ENCODE measurements at places on chromosomes 5 and 9.

- no peak for DNase-seq
Observed at GRCh38 chr5:157451806-157452205, 8.2 kb upstream of the NIPAL4 start.

DNA sequence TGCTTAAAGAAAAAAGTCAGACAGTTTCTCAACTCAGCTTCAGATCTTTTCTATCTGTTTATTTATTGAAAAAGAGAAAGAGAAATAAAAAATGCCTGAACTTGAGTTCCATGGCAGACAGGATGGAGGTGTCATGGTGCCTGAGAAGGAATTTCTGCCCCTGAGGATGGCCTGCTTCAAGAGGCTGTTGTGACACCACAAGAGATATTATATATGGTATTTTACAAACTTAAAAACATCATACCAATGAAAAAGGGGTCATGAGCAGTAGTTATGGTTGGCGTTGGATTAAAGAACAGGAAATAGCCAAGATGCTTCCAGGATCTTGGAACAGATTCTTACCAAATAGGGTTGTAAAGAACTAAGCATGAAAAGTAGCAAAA, 344.6 kb downstream of the GLIS3 start:
- no peak for DNase-seq

- no peak for DNase-seq
Observed at GRCh38 chr5:9547122-9547947, 1.5 kb upstream of the SEMA5A start.

GRCh38 chr9:1098551-1098950, 48.4 kb downstream of the DMRT2 start:
- DNase-seq, result no peak

DNA sequence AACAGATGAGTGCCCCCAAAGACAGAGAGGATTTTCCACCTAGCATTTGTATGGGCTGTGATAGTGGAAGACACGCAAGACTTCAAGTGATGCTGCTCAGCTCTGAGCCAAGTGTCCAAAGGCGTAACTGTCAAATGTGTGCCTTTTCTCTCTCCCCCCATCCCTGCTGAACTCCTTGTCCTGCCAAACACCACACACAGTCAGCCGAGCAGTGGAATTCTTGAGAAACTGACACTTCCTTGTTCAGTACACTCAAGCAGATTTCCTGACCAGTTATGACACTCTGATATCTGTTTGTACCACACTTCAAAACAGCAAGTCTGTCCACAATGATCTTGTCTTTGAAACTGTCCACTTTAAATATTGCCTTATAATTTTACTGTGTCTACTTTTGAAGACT, 166.4 kb downstream of the PIK3R1 start:
- no peak for DNase-seq

GRCh38 chr9:98584059-98584458, 124.7 kb downstream of the GABBR2 start:
- no peak for DNase-seq

- no peak for DNase-seq
Observed at GRCh38 chr9:33687779-33688178, 107.6 kb upstream of the PRSS3 start.

DNA sequence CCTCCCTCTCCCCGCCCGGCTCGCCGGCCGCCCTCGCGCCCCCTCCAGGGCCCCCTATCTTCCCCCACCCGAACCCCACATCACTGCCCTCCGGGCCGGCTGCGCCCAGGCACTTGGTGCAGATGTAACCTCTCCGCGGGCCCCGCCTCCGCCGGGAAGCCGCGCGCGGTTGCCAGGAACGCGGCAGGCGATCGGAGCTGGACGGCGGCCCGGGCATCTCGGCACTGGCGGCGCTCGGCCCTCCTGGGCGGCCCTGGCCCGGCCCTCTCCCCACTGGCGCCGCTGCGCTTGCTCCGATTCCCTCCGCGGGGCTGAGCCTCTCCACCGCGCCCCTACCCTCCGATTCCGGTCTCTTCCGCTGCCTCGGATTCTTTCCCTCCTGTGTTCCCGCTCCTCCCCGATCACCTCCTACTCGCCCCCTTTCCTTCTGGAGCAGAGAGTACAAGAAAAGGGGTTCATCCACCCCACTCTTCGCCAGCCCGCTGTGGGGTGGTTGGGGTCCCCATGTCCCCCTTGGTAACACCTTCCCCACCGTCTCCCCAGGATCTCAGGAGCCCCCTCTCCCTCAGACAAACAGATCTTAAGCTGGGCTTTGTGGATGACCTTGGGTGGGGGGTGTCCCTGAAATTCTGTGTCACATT, 70.6 kb downstream of the C9orf50 start:
- no peak for DNase-seq

DNA sequence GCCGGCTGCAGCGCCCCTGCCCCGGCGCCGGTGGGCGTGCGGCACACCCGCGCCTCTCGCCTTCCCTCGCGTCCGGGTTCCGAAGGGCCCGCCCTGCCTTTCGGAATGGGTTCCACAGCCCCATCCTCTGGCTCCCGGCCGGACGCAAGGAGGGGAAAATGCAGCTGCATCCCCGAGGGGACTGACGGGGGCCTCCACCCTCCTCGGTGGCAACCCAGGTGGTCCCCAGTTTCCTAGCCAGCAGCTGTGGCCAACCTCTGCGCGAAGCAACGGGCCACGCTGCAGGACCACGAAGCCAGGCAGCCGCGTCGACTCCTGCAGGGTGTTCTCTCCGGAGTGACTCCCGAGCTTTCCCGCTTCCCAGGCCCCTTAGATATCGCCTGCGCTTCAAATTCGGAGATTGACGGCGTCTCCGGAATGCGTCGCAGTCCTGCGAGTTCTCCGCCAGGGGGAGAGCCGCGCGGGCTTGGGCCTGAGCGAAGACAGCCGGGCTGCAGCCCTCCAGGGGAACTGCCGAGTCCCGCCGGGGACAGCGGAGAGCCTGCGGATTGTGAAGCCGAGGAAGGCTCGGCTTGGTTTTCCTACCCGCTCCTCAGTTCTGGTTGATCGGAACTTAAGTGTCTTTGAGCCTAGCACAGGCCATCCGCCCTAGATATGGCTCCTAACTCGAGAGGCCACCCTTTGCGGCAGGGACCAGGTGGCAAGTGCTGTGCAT, 582 bp upstream of the APBA1 start:
- peak; percentile 47 for DNase-seq

DNA sequence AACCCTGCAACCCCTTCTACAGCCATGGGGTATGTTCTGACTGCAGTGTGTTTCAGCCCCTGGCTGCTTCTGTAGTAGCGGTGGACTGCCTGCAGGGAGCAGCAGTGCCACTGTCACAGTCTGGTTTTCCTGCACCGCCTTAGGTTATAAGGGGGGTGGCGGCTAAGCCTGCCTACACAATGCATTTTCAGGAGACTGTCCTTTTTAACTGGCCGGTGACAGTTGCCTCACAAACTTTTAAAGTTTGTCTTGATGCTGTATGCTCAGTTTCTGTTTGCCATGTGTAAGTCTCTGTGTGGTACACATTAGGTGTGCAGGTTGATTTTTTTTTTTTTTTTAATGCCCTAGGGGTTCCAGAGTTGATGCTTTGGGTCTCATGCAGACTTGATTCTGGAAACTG, 53.0 kb downstream of the NUP214 start:
- peak; percentile 60 for DNase-seq

DNA sequence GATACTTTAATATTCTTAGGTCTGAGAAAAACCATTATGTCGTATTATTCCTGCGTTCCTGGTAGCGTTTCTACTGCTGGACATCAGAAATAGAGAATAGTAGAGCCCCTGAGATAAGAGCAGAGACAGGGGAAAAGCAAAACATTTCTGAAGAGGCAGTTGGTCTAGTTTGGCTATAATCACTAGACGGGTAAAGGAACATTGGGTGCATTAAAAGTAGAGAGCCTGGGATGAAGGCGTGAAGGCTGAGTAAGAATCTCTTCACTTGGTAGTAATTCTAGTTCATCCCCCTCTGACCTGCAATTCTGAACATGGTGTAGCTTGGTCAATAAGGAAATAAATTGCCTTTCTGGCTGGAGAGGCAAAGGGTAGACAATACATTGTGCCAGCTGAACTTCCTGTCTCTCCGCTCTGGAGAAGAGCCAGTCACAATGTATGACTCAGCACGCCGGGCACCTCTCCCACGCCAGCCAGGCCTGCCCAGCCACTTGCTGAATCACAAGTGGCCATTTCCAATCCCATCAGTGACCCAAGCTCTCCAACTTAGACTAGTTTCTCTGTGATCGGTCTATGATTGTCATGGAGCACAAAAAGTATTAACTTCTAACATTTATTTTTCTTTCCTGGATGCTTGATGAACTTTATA, 75.4 kb downstream of the STK32A start:
- no peak for DNase-seq

GRCh38 chr5:126613941-126614592, 13.3 kb downstream of the PHAX start:
- DNase-seq, result no peak

GRCh38 chr5:111810112-111810511, 53.1 kb upstream of the NREP start:
- DNase-seq, result no peak

GRCh38 chr9:92680166-92681119, 10.5 kb upstream of the IPPK start:
- no peak for DNase-seq

- DNase-seq, result no peak
Observed at GRCh38 chr9:136259517-136259813, 13.9 kb upstream of the QSOX2 start.

DNA sequence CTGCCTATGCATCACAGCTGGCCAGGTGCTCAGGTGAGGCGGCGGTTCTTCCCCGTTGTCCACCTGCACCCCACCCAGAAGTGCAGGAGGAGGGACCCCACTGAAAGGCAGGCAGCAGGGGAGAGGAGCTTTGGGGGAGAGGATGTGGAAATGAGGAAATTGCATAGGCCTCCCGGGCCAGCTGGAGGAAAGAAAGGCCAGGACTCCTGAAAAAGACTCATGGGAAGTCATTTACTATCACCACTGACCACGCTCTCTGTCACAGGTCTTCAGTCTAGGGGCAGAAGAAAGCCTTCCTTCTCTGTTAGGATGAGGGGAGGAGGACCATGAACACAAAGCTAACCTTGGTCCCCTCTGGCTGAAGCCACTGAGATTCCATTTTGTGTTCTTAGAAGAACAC, 28.1 kb downstream of the KCNMB1 start:
- no peak for DNase-seq

GRCh38 chr9:76905791-76906646, at the start of gene PRUNE2:
Gene PRUNE2, minus strand, starts transcription at chr9:76906114. Its CDS starts 151 bp downstream, at chr9:76905963.
- no peak for DNase-seq

- DNase-seq, result no peak
Observed at GRCh38 chr9:2072752-2073405, 57.7 kb downstream of the SMARCA2 start.

GRCh38 chr9:121455527-121456239, 44.0 kb downstream of the GGTA1 start:
- no peak for DNase-seq

GRCh38 chr5:18314192-18314778, 680.0 kb downstream of the TAF11L14 start:
- DNase-seq, result no peak

DNA sequence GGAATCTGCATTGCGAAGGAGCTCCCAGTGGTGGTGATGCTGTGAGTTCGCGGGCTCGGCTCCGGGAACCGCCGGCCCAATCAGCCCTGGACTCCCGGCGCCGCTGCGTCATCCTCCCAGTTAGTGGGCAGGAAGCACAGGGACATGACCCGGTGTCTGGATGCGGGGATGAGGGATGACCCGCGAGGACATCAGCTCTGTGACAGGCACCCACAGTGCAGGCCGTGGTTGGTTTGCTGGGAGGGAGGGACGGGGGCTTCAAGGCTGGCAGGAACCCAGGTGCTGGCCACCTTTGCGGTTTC, 996 bp downstream of the NXNL2 start:
- no peak for DNase-seq

All from T-helper 9 cell (primary cell).